Activated CD8-positive, alpha-beta memory T cell treated with anti-CD3 and anti-CD28 coated beads for 1 hour (primary cell): ENCODE measurements at places on chromosomes 1 and 21.
A peak's percentile ranks its signal among the peaks of the same experiment; 100 is the strongest.

DNA sequence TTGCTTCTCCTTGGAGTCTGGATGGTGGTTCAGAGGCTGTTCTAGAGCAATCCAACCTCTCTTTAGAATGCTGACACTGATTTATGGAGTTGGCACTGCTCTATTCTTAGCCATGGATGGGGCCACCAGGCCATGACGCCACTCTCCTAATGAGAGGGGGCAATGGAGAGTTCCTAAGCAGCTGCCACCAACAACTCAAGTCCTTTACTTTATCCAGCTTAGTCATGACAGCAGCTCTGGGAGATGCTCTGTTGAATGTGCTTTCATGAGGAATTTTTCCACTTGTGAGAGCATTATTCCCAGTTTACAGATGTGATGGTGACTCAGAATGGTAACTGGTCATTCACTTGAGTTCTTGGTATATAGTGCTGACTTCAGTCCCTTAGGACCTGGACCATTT, 366.3 kb downstream of the HHAT start:
- no peak for DNase-seq

DNA sequence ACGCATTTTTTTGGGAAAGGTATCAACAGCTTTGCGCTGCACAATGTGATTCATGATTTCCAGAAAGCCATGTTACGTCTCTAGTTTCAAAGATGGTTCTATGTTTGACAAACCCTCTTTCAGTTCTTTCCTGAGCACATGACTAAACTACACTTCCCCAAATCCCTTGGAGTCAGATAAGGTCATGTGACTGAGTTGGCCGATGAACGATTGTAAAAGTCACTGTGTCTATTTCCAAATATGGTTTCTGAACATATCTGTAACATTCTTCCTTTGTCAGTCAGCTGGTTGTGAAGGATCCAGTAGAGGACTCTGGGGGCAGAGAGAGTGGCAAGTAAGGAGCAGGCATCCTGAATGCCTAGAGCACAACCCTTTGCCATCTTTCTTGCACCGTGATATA, 35.4 kb downstream of the TMPRSS15 start:
- DNase-seq = no peak

DNA sequence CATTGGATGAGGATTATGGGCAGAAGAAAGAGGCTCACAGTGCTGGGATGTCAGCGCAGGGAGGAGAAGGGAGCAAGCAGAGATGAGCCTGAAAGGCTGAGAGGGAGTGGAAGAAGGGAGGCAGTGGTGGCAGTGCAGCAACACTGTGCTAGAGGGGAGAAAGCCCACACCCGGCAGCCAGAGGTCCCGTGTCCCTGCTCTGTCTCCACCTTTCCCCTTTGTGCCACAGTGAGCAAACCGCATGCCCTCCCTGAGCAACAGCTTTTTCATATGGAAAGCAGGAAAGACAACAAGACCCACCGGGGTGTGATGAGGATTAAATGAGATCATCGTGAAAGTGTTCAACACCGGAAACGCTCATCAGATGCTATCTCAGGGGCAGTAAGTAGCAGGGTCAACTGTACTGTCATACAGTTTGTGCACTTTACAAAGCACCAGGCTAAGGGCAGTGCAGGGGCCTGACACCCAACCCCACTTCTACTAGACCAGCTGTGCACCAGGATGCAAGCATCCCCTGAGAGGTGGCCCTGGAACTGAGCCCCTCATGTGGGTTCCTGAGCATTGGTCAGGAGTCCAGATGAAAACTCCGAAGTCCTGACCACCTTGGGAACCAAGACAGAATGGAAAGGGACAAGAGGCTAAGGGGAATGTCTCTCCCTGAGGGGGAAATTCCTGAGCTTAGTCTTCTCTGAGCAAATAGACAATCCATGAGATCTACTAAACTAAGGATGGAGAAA, 9.1 kb downstream of the NHLH1 start:
- DNase-seq = no peak

DNA sequence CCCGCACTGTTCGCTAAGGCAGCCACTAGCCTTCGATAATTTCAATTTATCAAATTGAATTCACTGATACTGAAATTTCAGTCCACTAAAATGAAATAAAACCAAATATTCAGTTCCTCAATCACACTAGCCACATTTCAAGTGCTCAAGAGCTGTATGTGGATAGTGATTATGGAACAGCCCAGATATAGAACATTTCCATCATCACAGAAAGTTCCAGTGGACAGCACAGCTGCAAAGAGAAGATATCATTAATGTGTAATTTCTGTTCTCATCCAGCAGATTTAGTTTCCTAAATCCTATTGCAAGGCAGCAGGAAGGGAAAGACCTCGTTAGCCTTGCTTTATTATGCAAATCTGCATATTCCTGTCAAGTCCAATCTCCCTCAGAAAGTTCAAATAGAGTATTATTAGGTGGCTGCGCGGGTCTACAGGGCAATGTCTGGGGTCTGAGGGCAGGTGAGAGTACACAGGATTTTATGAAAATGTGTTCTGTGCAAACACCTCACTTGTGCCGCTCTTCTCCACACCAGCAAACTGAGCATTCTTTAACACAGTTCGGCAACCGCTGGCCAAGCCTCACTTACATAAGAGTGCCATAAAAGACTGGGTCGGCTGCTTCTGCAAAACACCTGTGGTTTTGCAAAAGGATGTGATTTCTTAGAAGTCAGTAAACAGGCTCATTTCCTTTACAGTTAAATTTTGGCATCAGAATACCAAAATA, 22.4 kb downstream of the CAPZB start:
- DNase-seq = peak; percentile 34

- DNase-seq = no peak
Observed at GRCh38 chr1:29708796-29709703, 472.7 kb downstream of the PTPRU start.

DNA sequence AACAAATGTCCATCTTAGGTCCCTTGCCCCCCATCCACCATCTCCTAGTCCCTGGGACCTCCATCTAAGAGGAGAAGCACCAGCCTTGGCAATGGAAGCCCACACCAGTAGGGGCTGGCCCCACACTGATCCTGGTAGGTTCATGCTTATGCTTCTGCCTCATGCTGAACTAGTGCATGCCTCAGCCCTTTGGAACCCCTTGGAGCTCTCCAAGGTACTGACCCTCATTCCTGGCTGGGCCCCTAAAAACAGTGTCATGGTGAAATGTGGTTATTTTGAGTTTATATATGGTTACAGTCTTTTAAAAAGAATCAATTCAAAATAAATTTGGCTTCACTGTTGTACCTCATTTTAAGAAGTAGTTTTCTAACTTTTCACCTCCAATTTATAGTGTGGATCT, 108.3 kb downstream of the HIVEP3 start:
- no peak for DNase-seq

DNA sequence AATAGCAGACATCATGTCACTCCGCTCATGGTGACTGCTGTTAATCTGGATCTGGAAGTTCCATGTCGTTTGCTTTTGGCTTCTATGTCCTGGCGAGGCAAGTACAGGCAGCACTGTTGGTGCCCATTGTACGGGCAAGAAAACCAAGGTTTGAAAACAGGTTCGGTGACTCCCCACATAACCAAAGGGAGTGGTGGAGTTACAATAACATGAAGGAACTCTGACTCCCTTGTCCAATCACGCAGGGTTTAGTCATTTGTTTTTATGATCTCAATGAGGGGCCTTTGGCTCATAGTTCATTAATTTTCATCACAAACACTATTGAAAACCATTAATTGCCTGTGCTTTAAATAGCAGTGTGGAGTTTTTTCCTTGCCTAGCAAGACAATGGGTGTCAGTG, 82.9 kb upstream of the SSX2IP start:
- DNase-seq = no peak

DNA sequence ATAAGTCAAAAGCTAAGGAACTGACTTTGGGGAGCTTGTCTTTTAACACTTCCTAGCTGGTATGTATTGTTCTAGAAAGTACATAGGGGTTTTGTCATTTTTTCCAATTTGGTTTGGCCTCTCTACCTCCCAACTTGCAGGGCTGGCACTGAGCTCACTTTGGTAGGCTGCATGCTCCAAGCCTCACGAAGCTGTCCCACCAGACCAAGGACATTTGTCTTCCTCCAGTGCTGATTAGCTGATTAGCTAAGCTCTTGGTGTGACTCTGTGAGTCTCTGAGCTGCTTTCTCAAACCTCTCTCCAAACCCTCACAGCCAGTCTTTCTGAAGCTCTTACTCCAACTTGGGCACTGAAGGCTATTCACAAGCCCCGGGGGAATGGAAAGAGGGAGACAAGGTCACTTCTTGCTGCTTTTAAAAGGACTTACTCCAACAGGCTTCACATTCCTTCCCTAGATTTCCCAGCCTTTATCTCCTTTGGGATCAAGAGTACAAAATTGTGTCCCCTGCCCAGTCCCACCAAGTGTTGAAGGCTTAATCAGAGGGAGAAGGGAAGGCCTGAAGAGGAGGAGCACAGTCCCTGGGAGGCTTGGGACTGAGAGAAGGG, 893 bp upstream of the CFAP45 start:
- DNase-seq = no peak

DNA sequence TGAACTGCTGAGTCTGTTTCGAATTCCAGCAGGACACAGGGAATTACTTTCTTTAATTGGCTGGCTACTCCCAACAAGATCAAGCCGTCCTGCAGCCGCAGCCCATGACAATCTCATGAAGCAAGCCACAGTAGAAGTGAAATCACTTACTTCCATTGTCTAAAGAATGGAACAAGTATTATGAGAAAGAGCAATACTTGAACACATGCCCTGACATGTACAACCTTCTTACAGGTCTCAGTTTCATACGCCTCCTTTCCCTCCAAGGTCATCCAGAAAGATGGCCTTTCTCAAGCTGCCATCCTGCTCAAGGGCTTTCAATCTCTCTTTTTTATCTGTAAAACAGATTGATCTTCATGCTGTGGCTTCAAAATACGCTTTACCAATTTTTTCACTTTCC, 85.1 kb downstream of the PCSK9 start:
- no peak for DNase-seq

DNA sequence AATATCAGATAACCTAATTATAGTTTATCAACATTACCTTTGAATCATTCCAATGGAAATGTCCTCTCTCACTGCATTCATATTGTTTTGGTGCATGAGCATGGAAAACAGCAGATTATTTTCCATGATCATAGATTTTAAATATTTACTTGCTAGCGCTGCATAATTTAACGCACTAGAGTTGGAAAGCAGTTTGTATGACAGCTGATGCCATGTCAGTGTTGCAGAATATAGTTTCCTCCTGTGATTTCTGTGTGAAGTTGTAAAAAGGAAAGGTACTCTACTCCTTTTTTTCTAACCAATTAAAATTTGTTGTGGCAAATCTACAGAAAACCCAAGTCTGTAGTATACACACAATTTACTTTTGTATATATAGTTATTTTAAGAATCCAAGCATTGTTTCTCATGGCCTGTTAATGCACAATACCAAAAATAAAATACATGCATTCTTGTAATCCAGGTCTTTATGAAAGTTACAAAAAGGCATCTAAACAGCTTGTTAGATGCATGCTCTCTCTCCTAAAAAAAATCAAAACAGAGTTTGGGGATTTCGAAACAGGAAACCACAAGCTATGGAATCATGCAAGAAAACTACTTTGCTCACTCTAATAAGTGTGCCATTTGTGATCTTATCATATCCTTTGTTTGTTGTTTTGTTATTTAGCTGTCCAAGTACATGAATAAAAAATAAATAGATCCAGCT, 1.9 kb upstream of the ATG4C start:
- no peak for DNase-seq
